ENCODE measurements at places on chromosomes 13 and 19. TPM values are rescaled to one million over a fixed set of nuclear protein-coding genes. Genes with fewer than 3 reads are reported as not detected.
A peak's percentile ranks its signal among the peaks of the same experiment; 100 is the strongest.

- no peak for DNase-seq
Observed at GRCh38 chr13:63110466-63110865, 1694.8 kb upstream of the PCDH20 start.

GRCh38 chr19:1401138-1401888, at the start of gene GAMT:
Gene GAMT, minus strand, starts transcription at chr19:1401542. Its CDS starts 66 bp downstream, at chr19:1401476.
- DNase-seq, result peak; percentile 73

GRCh38 chr13:39516096-39516495, 86.9 kb downstream of the LHFPL6 start:
- DNase-seq, result no peak

SELENOV gene
- not detected for total RNA-seq

C1QTNF9B gene
- 0.42 TPM for total RNA-seq

KIRREL2 gene
- not detected for total RNA-seq

MAST3 gene
- total RNA-seq, result 12.2 TPM

SHANK1 gene
- 0.07 TPM for total RNA-seq

Measured in right lobe of liver (tissue), 6 donors.